GDM1 (cell line): ENCODE measurements at places on chromosomes 13 and 19.

GRCh38 chr13:65889368-65889767, 1340.8 kb downstream of the PCDH9 start:
- DNase-seq = no peak

GRCh38 chr19:54096617-54097106, 3.9 kb downstream of the OSCAR start:
- no peak for DNase-seq

DNA sequence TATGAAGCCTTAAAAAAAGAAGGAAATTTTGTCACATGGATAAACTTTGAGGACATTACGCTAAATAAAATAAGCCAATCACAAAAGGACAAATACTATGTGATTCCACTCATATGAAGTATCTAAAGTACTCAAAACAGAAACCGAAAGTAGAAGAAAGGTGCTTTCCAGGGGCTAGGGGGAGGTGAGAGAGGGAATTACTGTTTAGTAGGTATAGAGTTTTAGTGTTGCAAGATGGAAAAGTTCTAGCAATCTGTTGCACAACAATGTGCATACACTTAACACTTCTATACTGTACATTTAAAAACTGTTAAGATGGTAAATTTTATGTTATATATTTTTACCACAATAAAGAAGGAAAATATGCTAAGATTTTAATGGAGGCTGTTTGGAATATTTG, 83.0 kb downstream of the POLR1D start:
- DNase-seq = no peak

DNA sequence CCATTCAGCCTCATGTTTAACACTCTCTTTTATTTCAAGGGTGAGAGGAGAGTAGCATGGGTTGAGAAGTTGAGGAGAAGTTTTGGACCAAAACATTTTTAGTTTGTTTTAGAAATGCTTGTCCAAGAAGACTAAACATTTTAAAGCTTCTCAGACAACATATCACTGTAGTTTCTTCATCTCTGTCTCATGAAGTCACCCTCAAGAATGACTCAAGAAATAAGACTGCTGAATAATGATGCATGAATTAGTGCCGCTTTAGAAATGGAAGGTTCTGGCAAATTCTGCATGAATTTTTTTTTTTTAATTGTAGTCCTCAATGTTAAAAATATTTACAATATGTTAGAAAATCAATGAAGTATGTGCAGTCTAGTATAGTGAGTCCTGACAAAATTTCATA, 422.7 kb upstream of the ARGLU1 start:
- DNase-seq = no peak

DNA sequence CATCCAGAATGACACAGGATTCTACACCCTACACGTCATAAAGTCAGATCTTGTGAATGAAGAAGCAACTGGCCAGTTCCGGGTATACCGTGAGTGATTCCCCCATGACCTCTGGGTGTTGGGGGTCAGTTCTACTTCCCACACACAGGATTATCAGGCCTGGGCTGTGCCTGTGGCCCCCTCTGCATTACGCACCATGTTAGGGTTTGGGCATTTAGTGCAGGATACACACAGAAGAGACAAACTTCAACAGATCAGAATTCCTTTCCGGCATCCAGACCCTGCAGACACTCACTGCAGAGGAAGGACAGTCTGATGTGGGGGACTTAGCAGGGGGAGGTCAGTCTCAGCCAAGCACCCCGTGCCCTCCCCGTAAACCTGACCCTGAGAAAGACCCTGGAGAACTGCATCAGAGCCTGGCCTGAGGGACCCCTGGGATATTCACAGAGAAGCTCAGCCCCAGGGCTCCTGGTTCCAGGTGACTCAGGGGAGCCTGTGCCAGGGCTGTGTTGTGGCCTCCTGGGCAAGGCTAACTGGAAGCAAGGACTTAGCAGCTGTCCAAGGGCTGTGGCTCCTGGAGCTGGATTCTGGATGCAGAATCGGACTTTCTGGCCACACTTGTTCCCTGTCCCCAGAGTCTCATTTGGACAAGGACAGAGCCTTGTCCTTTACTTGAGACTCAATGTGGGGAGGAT, 1.7 kb downstream of the CEACAM5 start:
- no peak for DNase-seq

- DNase-seq = no peak
These were observed 598.0 kb downstream of the EFNB2 start for GRCh38 chr13:105937451-105937850.

DNA sequence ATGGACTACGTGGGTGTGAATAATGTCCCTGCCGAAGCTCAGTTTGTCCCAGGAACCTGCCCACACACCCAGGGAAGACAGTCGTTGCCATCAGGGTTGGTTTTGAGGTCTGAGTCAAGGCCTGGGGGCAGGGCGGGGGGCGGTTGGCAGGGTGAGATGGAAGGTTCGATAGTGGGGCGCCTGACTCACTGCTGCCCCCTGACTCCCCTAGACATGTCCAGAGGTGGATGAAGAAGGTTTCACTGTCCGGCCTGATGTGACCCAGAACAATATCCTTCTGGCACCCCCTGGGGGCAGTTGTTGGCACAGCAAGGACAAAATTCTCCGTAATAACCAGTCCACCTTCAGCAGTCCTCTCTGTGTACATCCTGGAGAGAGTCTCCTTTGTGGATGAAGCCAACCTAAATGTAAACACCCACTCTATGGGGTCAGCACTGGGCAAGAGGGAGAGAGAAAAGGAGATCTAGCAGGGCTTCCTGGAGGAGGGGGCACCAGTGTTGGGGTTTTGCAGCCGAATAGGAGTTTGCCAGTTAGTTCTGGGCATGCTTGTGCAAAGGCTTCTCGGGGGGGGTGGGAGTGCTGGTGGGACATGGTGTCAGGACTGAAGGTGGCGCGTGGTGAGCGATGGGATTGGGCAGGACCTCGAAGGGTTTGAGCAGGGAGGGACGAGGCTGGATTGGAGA, 19.6 kb upstream of the B3GNT3 start:
- DNase-seq = peak; percentile 16

- DNase-seq = no peak
These were observed 112.0 kb downstream of the TBC1D4 start for GRCh38 chr13:75369981-75370380.

GRCh38 chr13:67588607-67589006, 358.5 kb upstream of the PCDH9 start:
- DNase-seq = no peak

DNA sequence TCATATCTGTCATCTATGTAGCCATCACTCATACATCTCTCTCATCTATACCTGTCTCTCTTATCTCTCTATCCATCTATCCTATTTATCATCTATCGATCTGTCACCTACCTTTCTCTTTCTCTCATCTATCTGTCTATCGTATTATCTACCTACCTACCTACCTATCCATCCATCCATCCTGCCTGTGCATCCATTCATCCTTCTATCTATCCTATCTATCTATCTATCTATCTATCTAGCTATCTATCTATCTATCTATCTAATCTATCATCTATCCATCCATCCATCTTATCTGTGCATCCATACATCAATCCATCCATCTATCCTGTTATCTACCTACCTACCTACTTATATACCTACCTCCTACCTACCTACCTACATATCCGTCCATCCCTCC, 44.6 kb upstream of the CYP4F8 start:
- DNase-seq = no peak

DNA sequence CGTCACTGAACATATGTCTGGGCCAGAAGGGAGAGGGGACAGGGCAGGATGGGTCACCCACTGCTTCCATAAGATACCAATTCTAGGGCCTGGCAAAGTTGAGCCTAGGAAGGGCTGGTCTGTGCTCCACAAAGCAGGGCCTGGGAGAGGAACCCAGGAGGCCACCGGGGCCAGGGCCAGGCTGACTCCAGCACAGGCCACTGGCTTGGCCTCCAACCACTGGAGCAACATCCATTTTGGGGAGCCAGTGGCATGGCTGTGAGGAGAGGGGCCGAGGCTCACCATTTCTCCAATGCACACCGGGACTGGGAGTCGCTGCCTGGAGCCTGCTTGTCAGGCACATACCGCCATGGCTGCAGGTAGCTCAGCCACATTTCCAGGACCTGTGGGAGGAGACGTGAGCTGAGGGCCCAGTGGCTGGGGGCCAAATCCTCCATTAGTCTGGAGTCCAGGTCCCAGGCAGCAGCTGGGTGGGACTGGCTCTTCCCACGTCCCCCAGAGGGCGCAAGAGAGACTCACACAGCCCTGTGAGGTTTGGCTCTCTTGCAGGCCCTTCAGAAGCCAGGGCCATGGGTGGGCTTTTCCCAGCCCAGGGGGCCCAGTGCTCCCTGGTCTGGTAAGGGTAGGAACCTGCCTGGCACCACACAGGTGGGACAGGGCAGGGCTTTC, 27.7 kb downstream of the TUBA3C start:
- DNase-seq = peak; percentile 40

DNA sequence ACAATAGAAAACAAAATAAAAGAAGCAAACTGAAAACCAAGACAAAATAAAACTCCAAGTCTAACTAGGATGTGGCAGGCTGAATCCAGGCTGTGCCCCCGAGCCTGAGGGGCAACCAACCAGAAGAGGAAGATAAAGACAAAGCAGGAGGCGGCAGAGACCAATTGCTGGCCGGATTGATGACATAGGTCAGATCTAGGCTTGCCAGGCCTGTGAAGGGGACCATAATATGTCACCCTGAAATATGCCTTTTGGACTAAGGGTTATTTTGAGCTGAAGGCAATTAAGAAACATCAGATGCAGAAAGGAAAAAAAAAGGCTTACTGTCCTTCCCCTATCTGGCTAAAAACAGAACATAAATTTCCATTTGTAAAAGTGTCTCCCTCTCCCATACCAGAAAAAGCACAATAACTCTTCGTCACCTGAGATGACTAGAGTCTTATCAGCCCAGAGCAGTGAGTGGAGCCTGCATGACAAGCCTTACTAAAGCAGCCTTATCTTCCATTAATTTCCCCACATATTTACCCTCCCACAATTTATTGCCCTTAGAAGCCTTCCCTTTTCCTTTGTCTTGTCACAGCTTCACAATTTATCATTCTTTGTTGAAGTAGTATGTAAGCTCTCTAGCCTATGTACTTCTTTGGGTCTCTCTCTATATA, 22.8 kb downstream of the ATP8A2 start:
- no peak for DNase-seq

DNA sequence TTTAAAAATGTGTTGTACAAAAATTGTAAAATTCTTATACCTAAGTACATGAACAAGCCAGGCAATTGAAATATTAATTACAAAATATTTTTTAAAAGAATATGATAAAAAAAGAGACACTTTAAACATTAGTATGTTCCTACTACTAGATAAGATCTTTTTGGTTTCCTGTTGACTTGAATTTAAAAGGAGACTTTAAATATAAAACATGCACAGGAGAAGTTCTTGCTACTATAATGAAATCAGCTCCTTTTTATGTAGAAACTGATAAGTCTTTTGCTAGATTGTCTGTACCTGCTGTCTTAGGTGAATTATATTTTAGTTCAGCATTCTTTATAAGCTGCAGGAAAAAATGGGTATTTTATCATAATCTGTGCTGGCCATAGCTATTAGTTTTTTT, 140.2 kb downstream of the TNFSF13B start:
- DNase-seq = no peak

- DNase-seq = no peak
These were observed 10.1 kb downstream of the B3GLCT start for GRCh38 chr13:31209841-31210210.

- no peak for DNase-seq
These were observed 1563.5 kb upstream of the PRR20A start for GRCh38 chr13:55577082-55577846.

DNA sequence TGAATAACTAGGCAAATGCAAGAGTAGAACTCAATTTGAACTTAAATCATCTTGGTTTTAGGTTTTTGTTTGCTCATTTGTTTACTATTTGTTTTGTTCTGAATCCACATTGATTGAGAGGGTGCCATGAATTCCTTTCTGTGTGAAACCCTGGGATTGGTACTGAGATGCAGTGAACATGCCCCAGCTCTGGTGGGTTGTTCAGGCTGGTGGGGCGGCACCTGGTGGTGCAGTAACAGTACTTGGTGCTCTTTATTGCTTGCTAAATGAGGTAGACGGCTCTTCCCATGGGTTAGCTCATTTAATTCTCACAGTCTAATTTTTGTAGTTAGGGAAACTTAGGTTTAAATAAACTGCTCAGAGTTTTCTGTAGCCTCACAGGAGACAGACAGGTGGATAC, 48.4 kb downstream of the WASF3 start:
- DNase-seq = no peak

GRCh38 chr13:95516021-95516420, 36.5 kb upstream of the CLDN10 start:
- no peak for DNase-seq

- no peak for DNase-seq
These were observed 127.7 kb downstream of the VWA8 start for GRCh38 chr13:41833201-41833600.

DNA sequence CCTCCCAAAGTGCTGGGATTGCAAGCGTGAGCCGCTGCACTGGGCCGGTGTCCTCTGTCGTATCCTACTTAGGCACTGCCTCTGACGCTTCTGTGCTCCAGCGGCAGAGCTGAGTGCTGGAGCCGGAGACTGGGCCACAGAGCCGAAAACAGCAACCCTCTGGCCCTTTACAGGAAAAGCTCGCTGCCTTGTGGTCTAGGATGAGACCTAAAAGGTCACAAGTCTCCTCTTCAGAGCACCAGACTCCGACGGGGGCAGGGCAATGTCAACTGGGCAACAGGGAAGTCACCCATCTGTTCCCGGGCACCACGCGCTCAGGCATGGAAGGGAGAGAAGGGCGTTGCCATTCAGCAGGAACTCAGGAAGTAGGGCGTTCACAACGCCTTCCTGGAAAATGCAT, 91.7 kb downstream of the GADD45B start:
- DNase-seq = peak; percentile 56

- no peak for DNase-seq
These were observed 49.3 kb downstream of the NDFIP2 start for GRCh38 chr13:79530270-79530669.

DNA sequence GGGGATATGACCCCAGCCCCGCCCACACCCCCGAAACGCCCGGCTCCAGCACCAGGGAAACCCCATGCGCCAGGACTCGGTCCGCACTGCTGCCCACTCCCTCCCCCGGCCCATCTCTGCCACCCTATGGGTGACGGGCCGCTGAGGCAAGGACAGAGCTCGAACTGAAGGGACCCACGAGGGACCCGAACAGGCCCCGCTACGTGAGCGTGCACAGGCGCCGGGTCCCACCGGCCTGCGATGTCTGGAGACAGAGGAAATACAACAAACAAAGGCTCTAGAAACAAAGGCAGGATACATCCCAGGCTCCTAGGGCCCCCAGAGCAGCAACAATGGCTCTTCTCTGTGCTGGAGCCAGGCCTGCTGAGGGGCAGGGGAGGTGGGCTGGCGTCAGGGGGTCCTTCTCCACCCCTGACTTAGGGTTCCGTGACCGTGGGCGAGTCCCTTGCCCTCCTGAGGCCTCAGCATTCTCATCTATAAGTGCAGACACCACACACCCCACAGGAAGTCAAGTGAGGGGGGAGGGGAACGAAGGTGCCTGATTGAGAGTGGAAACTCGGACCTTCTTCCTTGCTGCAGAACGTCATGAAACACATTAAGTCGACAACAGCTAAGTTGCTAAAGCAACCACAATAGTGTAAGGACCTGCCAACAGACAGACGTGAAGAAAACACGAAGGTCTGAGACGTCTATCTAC, 3.1 kb downstream of the ABHD17A start:
- DNase-seq = no peak

- no peak for DNase-seq
These were observed 88.0 kb upstream of the FRY start for GRCh38 chr13:31943591-31943990.
